Bone marrow (tissue), 2 donors: ENCODE measurements at places on chromosomes 3 and 15.
A peak's percentile ranks its signal among the peaks of the same experiment; 100 is the strongest.

- DNase-seq: peak; percentile 33
Measured at GRCh38 chr15:85316244-85316934, 64.0 kb upstream of the AKAP13 start.

GRCh38 chr3:147341727-147342126 is 64.6 kb downstream of the ZIC4 start:
- no peak for DNase-seq

DNA sequence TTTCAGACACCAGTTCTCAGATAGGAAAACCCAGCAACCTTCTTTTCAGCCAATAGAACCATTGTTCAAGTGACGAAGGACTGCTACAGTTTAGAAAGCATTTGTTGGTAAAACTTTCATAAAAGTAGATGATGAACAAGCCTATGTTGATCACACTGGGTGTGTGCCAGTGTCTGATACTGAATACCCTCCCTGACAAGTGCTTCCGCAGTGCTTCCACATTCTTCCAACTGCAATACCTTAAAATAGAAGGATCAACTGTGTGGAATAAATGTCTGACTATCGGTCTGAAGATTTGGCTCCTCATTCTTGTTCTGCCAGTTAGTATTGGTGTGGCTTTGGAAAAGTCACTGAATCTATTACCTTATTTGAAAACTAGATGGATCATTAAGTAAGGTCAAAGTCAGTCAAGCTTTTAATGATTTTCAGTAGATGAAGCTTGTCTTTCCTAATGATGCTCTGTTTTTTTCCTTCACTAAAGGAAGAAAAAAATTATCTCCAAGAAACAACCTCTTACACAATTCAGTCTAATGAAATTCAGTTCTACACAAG is 479.4 kb upstream of the CBLB start:
- DNase-seq: no peak

DNA sequence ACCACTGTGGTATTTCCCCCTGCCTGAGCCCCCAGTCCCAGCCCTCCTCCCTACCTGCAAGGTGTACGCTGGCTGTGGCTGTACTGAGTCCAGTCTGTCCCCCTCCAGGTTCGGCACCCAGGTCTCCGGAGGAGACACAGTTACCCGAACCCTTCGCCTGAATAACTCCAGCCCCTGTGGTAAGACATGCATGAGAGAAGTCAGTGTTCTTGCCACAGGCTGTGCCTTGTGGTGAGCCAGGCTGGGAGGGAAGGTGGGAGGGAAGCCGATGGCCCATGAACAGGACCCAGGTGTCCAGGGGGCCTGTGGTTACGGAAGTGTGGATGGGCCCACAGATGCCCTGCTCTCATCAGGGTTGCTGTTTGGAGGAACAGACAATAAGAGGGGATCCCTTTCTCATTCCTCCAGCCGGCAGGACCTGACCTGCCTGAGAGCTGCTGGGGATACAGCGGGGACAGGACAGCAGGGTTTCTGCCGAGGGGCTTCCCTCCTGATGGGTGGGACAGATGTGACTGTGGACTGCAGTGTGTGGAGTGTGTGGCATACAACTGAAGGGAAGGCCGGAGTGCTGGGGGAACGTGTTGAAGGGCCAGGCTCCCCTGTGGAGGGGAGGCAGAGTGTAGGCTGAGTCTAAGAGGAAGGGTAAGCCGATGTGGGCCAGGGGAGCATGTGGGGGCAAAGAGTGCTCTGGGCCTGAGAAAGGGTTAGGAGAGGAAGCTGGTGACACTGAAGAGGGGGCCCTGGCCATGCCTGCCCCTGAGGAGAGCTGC is 21.9 kb downstream of the ACAA1 start:
- no peak for DNase-seq

GRCh38 chr3:148005456-148005855 is 596.3 kb downstream of the ZIC1 start:
- DNase-seq: no peak

DNA sequence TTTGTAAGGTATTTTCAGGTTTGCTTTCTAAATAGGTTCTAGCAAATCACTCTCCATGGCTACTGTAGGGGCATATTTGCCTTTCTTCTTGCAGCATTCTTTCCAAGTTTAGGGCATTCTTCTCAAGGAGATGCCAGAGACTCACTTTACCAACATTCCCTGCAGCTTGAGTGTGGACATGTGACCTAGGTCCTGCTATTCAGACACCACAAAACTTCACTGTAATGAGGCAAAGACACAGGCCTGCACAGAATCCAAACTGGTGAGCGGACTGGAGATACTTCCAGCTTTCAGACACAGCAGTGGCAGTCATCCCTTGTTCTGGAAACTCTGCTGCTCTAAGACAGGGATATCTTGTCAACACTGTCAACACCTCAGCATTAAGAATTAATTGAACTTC is 146.4 kb upstream of the PFN2 start:
- no peak for DNase-seq

DNA sequence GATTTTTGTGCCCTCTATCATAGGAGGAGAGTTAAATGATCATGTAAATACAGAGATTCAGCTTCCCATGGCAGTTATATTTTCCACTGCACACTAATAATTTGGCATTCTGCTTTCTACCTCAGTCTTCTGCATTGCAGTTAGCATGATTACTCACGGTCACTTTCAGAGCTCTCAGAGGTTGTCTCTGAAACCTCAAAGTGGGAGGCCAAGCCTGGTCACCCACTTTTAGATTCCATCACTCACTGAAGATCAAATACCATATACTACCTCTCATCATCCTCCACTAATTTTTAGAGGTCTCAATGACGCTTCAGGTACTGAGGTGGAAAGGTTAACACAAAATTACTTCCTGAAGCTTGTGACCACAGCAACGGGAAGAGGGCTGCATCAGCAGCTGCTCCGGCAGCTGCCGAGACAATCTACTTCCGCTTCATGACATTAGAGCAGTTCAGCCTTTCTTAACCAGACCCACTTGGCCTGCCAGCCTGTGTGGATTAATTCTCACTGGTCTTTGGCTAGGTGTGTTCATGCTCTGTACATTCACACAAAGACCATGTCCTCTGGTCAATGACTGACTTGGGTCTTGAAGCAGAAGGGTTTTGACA is 416.4 kb upstream of the PDZRN3 start:
- DNase-seq: no peak
